GM12878 (cell line): ENCODE measurements at places on chromosomes 16 and 17. TPM values are rescaled to one million over a fixed set of nuclear protein-coding genes. Genes with fewer than 3 reads are reported as not detected.

- no peak for DNase-seq
Observed at GRCh38 chr17:56752263-56752836, 81.4 kb downstream of the C17orf67 start.

GRCh38 chr16:3131755-3132377, 3.0 kb upstream of the ZNF213 start:
- DNase-seq = no peak

GRCh38 chr17:55421179-55421934, at the start of gene MMD:
Gene MMD (minus strand): TSS chr17:55421835. CDS start chr17:55421695, 140 bp downstream.
- DNase-seq = no peak

DNA sequence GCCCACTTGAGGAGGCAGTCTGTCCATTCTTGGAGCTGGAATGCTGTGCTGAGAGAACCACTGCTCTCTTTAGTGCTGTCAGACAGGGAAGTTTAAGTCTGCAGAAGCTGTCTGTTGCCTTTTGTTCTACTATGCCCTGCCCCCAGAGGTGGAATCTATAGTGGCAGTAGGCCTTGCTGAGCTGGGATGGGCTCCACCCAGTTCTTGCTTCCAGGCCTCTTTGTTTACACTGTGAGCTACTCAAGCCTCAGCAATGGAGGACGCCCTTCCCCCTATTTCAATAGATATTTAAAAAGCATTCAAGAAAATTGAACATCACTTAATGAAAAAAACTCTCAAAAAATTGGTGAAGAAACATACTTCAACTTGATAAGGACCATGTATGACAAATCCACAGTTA, 313.5 kb downstream of the PHKB start:
- no peak for DNase-seq

DNA sequence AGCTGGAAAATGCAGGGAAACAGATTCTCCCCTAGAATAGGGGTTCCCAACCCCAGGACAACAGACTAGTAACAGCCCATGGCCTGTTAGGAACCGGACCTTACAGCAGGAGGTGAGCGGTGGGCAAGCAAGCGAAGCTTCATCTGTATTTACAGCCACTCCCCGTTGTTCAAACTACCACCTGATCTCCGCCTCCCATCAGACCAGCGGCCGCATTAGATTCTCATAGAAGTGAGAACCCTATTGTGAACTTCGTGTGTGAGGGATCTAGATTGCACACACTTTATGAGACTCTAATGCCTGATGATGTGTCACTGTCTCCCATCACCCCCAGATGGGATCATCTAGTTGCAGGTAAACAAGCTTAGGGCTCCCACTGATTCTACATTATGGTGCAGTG, 3.5 kb downstream of the CD300LB start:
- DNase-seq = no peak

- no peak for DNase-seq
Observed at GRCh38 chr16:57025941-57026777, 36.8 kb downstream of the NLRC5 start.

DNA sequence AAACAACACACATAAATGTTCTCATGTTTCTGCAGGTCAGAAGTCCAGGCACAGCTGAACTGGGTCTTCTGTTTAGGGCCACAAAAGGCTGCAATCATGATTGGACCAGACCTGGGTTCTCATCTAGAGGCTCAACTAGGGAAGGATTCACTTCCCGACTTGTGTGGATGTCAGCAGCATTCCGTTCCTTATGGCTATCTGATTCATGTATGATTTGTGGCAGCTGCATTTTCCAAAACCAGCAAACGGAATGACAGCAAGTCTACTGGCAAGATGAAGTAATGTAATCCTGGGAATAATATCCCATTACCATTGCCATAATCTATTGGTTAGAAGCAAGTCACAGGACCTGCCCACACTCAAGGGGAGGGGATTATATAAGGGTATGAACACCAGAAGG, 22.1 kb downstream of the CEP112 start:
- DNase-seq = no peak

GRCh38 chr17:76196675-76197074, 43.6 kb downstream of the RNF157 start:
- DNase-seq = no peak

GRCh38 chr17:10733666-10734065, 3.8 kb upstream of the TMEM220 start:
- DNase-seq = no peak

DNA sequence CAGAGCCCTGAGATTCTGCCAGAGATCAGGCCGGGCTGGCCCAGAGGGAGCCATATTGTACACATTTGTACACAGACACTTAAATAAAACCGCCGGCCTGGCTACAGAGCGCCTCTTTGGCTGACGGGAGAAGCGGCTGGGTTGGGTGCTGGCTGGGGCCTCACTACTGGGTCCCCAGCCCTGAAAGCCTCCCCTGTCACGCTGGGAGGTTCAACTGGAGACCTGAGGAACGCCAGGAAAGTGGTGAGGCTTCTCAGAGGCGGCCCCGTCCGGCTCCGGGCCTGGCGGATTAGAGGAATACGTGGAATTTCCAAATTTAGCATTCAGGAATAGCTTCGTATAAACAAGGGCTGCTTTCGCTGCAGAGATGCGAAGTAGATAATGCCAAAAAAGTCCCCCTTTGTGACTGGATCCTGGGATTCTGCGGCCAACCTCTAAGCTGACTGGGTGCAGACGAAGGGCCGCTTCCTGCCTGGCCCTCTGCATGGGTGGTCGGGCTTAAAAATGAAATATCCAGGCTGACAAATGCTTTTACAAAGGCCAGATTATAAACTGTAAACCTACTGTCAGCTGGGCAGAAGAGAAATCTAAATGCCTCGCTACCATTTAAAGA, 252.4 kb downstream of the IRF8 start:
- no peak for DNase-seq

DNA sequence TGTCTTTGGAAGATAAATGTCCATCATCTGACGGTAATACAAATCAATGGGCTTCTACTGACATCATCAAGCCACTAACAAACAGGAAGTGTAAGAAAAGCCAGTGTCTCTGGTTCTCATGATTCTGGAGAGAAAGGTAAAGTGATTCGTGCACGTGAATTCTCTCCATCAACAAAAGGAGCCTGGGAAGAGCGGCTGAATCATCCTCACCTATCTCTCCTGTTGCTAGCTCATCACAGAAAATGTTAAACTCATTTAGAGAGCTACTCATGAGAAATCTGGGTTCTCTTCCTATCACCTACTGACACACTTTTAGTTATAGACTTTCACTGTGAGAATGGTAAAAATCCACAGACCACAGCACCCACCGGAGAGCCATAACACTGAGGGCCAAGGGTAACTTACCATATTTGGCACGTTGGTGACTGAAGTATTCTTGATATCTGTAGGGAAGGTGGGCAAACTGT, 70.3 kb downstream of the CREBBP start:
- DNase-seq = peak; percentile 63

GRCh38 chr17:68674029-68674925, 73.1 kb upstream of the FAM20A start:
- no peak for DNase-seq

DNA sequence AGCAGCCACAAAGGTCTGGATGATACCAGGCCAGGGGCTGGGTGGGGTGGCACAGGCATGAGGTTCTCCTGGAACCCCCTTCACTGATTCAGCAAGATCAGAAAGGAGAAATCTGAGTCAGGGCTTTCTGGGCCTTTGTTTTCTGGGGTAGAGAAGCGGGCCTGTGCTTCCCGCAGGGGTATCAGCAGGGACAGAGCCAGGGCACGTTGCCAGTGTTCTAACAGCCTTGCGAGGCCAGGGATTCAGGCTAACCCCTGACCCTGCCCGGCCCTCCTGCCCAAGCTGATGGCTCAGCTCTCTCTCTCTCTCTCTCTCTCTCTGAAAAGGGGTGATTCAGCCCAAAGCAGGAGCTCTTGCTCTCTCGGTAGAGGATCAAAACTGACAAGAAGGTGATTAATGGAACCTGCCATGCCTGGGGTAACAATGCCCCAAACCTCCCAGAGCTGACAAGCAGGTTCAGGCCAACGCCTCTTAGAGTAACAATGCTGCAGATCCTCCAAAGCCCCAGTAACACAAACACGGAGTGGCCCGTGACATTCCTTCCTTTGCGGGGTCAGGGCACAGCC, 2.0 kb upstream of the KRT13 start:
- DNase-seq = no peak

DNA sequence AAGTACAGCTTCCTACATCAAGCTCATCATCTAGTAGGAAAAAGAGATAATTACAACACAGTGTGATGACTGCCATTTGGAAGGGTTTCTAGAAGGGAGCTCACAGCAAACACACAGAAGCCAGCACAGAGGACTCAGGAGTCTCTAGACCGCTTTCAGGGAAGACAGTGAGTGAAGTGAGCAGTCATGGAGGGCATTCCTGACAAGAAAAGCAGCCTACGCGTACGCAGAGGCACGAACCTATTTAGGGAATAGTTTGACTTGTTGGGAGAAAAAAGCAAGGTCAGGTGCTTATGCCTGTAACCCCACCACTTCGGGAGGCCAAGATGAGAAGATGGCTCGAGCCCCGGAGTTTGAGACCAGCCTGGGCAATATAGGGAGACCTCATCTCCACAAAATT, 8.4 kb upstream of the HASPIN start:
- no peak for DNase-seq

DNA sequence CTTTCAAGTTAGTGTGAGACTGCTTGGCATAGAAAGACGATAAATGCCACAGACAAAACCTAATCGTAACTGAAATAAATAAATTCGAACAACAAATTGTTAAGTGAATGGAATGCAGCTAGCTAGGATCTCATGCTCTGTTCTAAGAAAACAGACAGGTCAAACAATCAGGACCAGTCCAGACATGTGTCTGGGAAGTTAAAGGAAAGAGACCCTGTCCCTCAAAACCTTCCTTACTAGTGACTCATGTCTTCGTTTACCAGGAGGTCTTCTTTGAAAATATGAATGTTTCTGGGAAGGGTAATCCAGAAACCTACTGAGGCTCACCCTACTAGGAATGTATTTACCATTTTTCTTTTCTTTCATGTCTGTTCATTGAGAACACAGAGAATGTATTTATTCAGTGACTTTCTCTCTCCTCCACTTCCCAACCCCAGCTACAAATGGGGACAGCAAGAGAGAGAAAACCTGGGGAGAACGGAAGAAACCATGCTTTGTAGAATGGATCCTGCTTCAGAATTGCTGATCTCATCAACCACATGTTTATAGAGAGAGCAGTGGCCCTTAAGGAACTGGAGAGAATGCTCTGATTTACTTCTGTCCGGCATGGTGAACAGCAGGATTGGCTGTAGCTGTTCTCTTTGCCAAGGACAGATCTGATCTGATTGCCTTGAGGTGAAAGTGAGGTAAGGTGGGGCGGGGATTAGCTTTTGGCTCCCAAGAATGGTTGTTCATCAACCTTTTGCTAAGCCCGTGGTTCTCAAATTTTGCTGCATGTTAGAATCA, 39.4 kb upstream of the DHX8 start:
- DNase-seq = no peak

- no peak for DNase-seq
Observed at GRCh38 chr16:64826374-64826773, 295.5 kb downstream of the CDH11 start.

- DNase-seq = no peak
Observed at GRCh38 chr16:24344784-24345183, 88.6 kb downstream of the CACNG3 start.

GRCh38 chr17:34110315-34110714, 144.8 kb upstream of the CCL2 start:
- no peak for DNase-seq

DNA sequence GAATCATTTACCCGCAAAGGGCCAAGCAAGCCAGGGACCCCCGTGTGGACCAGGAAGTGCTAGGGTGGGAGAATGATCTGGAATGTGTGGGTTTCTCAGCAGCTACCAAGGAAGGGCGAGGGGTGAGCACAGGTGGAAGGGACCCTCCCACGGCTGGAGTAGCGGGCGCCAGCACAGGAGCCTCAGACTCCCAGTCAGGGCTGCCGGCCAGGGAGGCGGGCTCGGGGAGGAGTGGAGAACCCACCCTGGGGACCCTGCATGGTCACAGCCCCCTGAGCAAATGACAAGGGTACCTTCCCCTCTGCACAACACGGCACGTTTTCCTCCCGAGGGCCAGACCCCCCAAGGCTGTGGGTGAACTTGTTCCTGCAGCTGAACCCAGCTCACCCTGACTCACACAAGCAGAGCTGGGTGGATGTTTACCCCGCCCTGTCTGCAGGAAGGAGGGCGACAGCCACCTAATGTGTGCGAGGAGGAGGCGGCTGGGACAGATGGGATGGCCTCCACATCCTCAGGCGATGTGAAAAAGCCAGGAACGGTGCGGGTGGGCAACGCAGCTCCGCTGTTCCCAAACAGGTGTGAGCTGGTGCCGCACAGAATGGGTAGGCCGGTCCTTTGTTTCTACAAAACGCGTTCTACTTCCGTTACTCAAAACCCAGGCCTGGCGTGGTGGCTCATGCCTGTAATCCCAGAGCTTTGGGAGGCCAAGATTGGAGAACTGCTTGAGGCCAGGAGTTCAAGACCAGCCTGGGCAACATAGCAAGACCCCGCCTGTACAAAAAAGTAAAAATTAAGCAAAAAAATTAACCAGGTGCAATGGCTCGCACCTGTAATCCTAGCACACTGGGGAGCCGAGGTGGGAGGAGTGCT, 6.2 kb downstream of the ECI1 start:
- no peak for DNase-seq

GRCh38 chr17:76198702-76199101, 41.6 kb downstream of the RNF157 start:
- DNase-seq = no peak

DNA sequence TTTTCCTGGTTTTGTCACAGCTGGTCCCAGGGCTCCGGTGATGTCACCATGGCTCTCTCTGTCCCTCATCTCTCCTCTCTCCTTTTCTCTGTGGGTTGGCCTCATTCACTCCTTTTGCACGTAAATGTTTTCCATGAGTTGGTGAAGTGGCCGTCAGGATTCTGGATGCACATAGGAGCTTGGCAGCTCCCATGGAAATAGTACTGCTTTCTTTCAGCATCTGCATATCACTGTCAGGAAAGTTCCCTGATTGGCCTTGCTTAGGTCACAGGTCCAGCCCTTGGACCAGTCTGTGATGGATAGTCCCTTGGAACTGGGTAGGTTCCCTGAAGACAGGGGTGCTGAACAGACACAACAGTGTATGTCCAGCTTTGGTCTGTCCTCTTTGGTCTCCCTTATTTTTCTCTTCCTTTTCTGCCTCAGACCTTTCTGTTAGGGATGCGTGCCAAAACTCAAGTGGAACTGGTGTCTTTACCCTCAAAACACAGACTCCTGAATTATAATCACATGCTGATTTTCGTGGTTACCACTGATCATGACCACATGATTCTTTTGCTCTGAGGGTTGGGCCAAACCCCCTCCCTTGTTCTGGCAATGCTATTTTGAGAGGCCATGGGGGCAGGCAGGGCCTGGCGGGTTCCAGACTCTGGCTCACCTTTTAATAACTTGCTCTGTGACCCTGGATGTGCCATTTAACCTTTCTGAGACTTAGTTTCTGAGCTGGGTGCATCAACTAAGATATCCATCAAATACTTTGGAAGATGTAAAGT, 99.0 kb downstream of the MSI2 start:
- no peak for DNase-seq

- DNase-seq = no peak
Observed at GRCh38 chr16:48820379-48820778, 210.4 kb upstream of the N4BP1 start.

- no peak for DNase-seq
Observed at GRCh38 chr17:7146115-7146514, 31.5 kb upstream of the ASGR2 start.

The IRX5 gene
- not detected in 2 replicates for total RNA-seq

The SOST gene
- total RNA-seq = not detected in 2 replicates

The VTN gene
- 1.3 TPM in 2 replicates for total RNA-seq

The HSD11B2 gene
- total RNA-seq = 0.16 and 0.18 TPM in 2 replicates

The PYDC1 gene
- total RNA-seq = not detected in 2 replicates

The LAT gene
- 4.0 and 6.9 TPM in 2 replicates for total RNA-seq

The TMC8 gene
- 120 and 128 TPM in 2 replicates for total RNA-seq

The GP1BA gene
- total RNA-seq = 0.67 and 0.74 TPM in 2 replicates

The UBTF gene
- 118 and 124 TPM in 2 replicates for total RNA-seq
